HCT116 (cell line): ENCODE measurements at places on chromosomes 3 and 15. TPM values are rescaled to one million over a fixed set of nuclear protein-coding genes. Genes with fewer than 3 reads are reported as not detected.
A peak's percentile ranks its signal among the peaks of the same experiment; 100 is the strongest.

DNA sequence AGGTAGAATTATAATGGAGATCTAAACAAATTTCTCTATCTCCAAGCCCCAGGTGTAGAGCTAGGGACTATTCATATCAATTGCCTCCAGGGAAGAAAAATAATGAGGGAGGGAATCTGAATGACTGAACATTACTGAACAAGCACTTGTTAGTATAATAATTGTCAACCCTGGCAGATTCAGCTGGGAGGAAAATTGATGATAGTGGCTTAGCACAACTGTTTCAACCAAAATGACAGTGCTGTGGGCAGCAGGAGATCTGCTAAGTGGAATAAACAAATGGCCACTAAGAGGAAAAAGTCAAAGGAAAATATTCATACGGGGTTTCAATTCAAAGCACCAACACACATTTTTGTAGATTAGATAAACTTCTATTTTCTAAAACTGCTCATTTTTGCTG lies 294.9 kb upstream of the ZNF385D start:
- H3K27me3 ChIP-seq: no peaks in the 10 kb centered on the region
- DNase-seq: no peak
- no peaks in the 10 kb centered on the region for H3K4me1 ChIP-seq
- no peak overlapping the region for H3K4me3 ChIP-seq

DNA sequence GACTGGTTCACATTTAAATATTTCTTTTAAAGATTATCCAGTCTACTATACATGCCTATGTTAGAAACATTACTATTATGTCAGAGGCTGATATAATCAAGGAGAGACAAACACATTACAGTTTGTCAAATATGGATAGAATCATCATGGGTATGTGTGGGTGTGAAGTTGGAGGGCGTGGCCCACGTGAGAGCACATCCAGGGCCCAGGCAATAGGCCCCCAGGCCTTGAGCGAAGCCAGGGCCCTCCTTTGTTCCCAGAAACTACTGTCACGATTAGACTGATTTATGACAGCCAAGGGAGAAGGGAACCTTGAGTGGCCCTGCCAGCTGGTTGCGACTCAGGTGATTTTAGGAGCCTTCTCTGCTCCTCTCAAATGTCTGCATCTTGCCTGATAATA lies 26.9 kb upstream of the LDHAL6B start:
- no peak for DNase-seq
- H3K4me1 ChIP-seq: peaks cover 9% of the 10 kb centered on the region
- H3K27ac ChIP-seq: no peak overlapping the region
- no peaks in the 10 kb centered on the region for H3K27me3 ChIP-seq
- peaks cover 6% of the 10 kb centered on the region; the same call in 1 of the 2 replicates for H3K36me3 ChIP-seq

DNA sequence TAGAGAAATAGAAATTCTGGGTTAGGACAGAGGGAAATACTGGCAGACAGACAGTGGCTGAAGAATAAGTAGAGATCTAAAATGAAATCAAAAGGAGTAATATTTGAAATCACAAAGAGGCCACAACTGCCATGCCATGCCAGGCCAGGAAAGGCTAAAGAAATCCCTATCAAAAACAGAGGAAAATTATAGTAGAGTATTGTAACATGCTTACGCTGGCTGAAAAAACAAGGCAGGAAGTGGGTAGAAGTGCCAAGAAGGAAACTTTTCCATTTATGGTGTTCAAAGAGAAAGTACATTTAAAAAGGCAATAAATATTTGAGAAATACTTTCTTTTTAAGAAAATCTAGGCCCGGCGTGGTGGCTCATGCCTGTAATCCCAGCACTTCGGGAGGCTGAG lies 415.7 kb downstream of the PLCL2 start:
- H3K4me1 ChIP-seq: no peaks in the 10 kb centered on the region
- no peak for DNase-seq
- H3K27ac ChIP-seq: no peak overlapping the region
- no peaks in the 10 kb centered on the region for H3K36me3 ChIP-seq

Gene P2RY14
- total RNA-seq: not detected

GRCh38 chr3:189689625-189690024 lies 58.4 kb downstream of the TP63 start:
- no peak for DNase-seq
- H3K27me3 ChIP-seq: no peaks in the 10 kb centered on the region
- no peaks in the 10 kb centered on the region for H3K36me3 ChIP-seq
- peaks cover 7% of the 10 kb centered on the region; the same call in 1 of the 2 replicates for H3K4me1 ChIP-seq

Gene BCHE
- total RNA-seq: not detected

- no peaks in the 10 kb centered on the region for H3K36me3 ChIP-seq
- no peaks in the 10 kb centered on the region for H3K4me1 ChIP-seq
- H3K27me3 ChIP-seq: no peaks in the 10 kb centered on the region
- no peak for DNase-seq
- H3K27ac ChIP-seq: no peak overlapping the region
- H3K4me3 ChIP-seq: no peak overlapping the region
Observed at GRCh38 chr3:71288269-71288930, 295.1 kb downstream of the FOXP1 start.

GRCh38 chr15:26234976-26235767 lies 372.0 kb upstream of the ATP10A start:
- DNase-seq: no peak
- H3K27ac ChIP-seq: no peak overlapping the region
- H3K27me3 ChIP-seq: no peaks in the 10 kb centered on the region
- H3K4me1 ChIP-seq: no peaks in the 10 kb centered on the region

GRCh38 chr3:47791193-47791855 lies 9.6 kb upstream of the SMARCC1 start:
- no peak for DNase-seq
- H3K4me1 ChIP-seq: peaks cover 8% of the 10 kb centered on the region
- H3K27me3 ChIP-seq: no peaks in the 10 kb centered on the region
- no peak overlapping the region for H3K4me3 ChIP-seq

Gene PFKFB4
- 20.3 TPM for total RNA-seq

DNA sequence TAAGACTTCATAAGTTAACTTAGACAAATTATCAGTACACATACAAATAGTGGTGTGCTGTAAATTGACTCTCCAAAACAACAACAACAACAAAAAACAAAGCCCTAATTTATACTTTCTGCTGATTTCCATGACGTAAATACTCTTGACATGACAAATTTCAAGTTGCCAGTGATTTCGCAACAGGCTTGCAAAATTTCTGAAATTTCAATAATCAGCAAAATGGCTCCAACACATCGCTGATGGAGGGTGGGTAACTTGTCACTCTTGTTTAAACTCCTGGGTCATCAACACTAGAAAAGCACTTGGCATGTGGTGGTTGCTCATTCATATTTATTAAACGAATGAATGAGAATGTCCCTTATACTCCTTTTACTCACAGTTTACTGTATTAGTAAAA lies 205.2 kb upstream of the SATB1 start:
- no peak overlapping the region for H3K27ac ChIP-seq
- DNase-seq: no peak
- H3K4me1 ChIP-seq: no peaks in the 10 kb centered on the region
- no peaks in the 10 kb centered on the region for H3K36me3 ChIP-seq

- no peaks in the 10 kb centered on the region for H3K36me3 ChIP-seq
- no peak overlapping the region for H3K27ac ChIP-seq
- H3K4me1 ChIP-seq: peaks cover 5% of the 10 kb centered on the region; the same call in 1 of the 2 replicates
- H3K27me3 ChIP-seq: no peaks in the 10 kb centered on the region
- DNase-seq: no peak
Observed at GRCh38 chr3:150097588-150097890, 126.8 kb upstream of the PFN2 start.

DNA sequence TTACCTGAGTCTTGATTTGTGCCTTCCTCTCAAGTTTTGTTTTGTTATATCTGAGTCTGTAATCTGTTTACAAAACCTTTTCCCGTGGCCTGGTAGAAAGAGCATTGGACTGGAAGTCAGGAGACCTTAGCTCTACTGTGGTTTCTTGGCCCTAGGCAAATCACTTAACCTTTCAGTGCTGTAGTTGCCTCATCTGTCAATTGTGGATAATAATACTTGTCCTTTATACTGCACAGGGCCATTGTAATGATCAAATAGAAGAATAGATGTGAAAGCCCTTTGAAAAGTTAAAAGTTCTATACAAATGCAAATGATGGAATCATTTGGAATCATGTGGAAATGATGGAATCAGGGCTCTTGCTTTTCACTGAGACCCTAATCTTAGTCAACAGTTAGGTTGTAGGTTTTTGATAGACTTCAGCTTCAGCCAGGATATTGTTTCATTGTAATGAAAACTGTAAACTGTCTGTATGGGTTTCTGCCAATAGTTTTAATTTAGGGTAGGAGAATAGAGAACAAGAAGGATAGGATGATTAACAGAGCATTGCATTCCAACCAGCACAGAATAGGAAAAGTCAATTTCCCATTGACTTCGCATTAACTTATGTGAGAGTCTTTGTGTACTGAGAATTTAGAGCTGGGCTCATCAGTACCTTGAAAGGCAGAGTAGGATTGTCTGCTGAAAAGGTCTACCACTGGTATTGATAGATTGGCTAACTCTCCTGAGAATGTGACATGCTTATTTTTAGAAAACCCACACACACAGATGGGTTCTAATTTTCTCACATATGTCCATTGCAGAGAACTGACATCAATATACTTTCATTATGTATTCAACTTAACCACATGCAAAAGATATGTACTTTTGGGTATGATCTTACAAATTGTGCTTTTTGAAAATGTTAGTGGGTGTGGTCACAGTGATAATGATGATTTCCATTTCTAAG lies 21.8 kb downstream of the MAP2K5 start:
- no peaks in the 10 kb centered on the region for H3K27me3 ChIP-seq
- no peak overlapping the region for H3K4me3 ChIP-seq
- H3K36me3 ChIP-seq: no peaks in the 10 kb centered on the region
- no peak overlapping the region for H3K27ac ChIP-seq
- no peaks in the 10 kb centered on the region for H3K4me1 ChIP-seq

Gene SAXO2
- 5.7 TPM for total RNA-seq

Gene LRRC2
- total RNA-seq: not detected

- DNase-seq: no peak
- no peak overlapping the region for H3K4me3 ChIP-seq
- no peaks in the 10 kb centered on the region for H3K36me3 ChIP-seq
Observed at GRCh38 chr3:155835341-155836071, 18.7 kb downstream of the SLC33A1 start.

GRCh38 chr3:127256138-127256537 lies 31.7 kb downstream of the PRR20G start:
- H3K27me3 ChIP-seq: no peaks in the 10 kb centered on the region
- no peaks in the 10 kb centered on the region for H3K36me3 ChIP-seq
- no peak for DNase-seq
- H3K4me1 ChIP-seq: no peaks in the 10 kb centered on the region
- H3K27ac ChIP-seq: no peak overlapping the region
- no peak overlapping the region for H3K4me3 ChIP-seq

Gene ASB14
- not detected for total RNA-seq

Gene CPEB1
- total RNA-seq: not detected

Gene ZPLD1
- total RNA-seq: not detected

DNA sequence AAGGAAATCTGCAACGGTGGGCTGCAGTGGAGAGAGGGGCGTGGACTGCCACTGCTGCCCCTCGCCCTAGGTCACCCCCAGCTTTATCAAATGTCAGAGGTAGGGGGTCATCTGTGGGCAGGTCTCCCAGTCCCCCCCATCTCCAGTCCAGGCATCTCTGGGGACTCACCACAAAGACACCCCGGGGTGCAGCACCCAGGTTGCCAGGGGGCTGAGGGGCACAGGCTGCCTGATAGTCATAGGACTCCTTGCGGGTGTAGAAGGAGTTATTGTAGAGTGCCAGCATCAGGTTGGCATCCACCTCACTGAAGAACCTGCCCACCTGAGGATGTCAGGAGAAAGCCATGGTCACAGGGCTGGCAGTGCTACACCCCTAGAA lies 6.5 kb upstream of the TMEM115 start:
- DNase-seq: no peak
- H3K36me3 ChIP-seq: no peaks in the 10 kb centered on the region
- H3K27ac ChIP-seq: peak overlapping the region; percentile 25; the same call in 1 of the 2 replicates
- peaks cover 18% of the 10 kb centered on the region; the same call in 1 of the 2 replicates for H3K4me1 ChIP-seq

Gene CLRN1
- not detected for total RNA-seq

DNA sequence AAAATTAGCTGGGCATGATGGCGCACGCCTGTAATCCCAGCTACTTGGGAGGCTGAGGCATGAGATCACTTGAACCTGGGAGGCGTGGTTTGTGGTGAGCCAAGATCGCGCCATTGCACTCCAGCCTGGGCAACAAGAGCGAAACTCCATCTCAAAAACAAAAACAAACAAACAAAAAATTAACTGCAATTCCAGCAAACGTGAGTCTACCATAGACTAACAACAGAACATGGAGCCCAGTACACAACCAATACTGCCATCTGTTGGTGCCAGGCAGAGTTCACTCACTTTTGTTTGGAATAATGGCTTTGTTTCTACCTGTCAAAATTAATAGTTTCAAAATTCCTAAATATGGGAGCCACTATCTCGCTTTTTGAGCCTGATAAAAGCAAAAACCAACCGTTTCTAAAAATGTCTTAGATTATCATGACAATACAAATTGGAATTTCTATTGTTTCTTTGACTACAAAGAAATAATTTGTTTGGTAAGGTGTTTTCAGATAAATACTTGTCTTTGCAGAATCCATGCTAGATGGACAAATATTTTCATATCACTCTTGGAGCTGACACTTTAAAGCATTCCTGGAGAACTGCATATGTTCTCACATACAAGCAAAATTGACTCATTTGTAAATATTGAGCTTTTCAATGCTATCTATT lies 45.0 kb downstream of the GPR176 start:
- H3K36me3 ChIP-seq: no peaks in the 10 kb centered on the region
- no peaks in the 10 kb centered on the region for H3K27me3 ChIP-seq
- DNase-seq: peak; percentile 24
- no peak overlapping the region for H3K4me3 ChIP-seq
- H3K4me1 ChIP-seq: no peaks in the 10 kb centered on the region

GRCh38 chr3:107769882-107770281 lies 247.1 kb downstream of the BBX start:
- DNase-seq: no peak
- no peaks in the 10 kb centered on the region for H3K27me3 ChIP-seq
- no peaks in the 10 kb centered on the region for H3K4me1 ChIP-seq

DNA sequence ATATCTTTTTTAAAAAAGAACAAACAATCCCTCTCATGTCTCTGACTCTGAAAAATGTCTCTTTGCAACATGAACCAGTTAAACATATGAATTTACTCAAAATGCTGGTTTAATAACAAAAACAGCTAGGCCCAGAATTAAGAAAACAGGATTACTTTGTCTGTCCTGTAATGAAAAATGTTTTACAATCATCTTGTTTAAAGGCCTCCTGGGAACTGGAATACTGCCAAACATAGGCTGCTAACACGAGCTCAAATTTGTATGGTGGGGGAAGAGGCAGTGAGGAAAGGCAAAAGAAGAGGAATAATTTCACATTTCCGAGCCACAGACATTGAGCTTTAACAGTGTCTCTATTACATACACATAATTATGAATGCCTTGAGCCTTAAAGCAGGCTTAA lies 61.7 kb upstream of the PPIB start:
- no peaks in the 10 kb centered on the region for H3K36me3 ChIP-seq
- no peaks in the 10 kb centered on the region for H3K27me3 ChIP-seq
- H3K27ac ChIP-seq: no peak overlapping the region
- no peaks in the 10 kb centered on the region for H3K4me1 ChIP-seq
- no peak for DNase-seq

Gene ATP1B3
- 147 TPM for total RNA-seq

- H3K4me1 ChIP-seq: no peaks in the 10 kb centered on the region
- no peak overlapping the region for H3K27ac ChIP-seq
- no peak for DNase-seq
- no peak overlapping the region for H3K4me3 ChIP-seq
Observed at GRCh38 chr3:150022381-150023238, 51.9 kb upstream of the PFN2 start.
